GM12878 (cell line): ENCODE measurements at places on chromosomes 6 and 20. TPM values are rescaled to one million over a fixed set of nuclear protein-coding genes. Genes with fewer than 3 reads are reported as not detected.

- DNase-seq = no peak
Observed at GRCh38 chr20:13262671-13263360, 41.7 kb downstream of the ISM1 start.

GRCh38 chr6:167676000-167676665 is 150.6 kb upstream of the AFDN start:
- DNase-seq = no peak

KIAA1755 gene
- total RNA-seq = not detected in 2 replicates

- DNase-seq = no peak
Observed at GRCh38 chr20:16205507-16205906, 367.7 kb downstream of the KIF16B start.

GRCh38 chr20:62050166-62051120 is 15.2 kb downstream of the TAF4 start:
- DNase-seq = no peak

DNA sequence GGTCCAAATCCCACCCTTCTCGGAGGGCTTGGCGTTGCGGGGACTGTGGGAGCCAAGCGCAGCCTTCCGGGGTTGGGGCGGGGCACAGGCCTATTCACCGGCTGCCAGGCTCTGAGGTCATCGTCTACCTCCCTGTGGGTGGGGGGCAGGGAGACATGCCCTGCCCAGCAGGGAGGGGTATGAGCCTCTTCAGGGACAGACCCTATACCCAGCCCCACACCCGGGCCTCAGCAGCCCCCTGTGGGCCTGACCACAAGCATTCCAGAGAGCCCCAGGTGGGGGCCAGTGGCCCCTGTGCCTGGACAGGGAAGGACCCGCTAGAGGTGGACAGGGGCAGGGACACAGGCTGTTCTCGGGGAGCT is 11.6 kb downstream of the LAMA5 start:
- no peak for DNase-seq

THEMIS gene
- 0.08 TPM in 1 of 2 replicates, not detected in the other for total RNA-seq

DNA sequence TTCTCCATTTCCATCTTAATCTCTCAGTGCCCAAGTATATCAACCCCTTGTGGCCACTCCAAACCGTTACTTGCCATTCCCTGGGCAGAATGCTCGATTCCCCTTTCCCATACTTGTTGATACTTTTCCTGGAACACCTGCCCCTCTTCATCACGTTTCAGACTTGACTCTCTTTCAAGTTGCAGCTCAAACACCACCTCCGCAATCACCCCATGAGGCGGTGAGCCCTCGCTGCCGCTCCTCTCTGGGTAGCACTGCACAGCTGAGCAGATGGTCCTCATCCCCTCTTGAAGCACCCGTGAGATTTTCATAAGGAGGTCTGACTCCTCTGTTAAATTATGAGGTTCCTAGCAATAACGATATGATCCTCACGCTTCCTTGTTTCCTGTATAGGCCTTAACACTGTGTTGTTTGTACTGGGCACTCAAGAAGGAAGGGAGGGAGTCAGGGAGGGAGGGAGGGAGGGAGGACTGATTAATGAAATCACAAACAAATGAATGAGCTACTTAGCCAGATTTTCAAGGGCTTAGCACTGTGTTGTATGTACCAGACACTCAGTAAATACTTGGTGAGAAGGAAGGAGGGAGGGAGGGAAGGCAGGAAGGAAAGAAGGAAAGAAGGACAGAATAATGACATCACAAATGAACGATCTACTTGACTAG is 8.0 kb upstream of the UQCC2 start:
- DNase-seq = no peak

- DNase-seq = no peak
Observed at GRCh38 chr6:24501914-24502313, 7.1 kb downstream of the ALDH5A1 start.

DNA sequence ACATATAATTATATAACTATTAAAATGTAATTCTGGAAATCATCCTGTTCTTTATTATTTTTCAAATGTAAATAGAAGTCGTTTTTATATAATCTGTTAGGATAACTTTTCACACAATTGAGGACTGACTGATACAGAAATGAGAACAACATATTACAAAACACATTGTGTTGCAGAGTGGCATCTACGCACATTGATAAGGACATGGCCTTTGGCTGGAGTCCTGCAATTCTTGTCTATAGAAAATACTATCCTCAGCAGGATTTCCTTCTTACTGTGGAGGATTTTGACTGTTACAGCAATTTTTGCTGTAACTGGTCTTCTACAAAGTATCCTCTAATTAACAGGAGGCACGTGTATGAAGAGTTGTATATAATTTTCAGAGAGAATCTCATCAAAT is 19.8 kb downstream of the SH3BGRL2 start:
- DNase-seq = no peak

- no peak for DNase-seq
Observed at GRCh38 chr6:148743476-148743875, 3.4 kb upstream of the UST start.

- DNase-seq = no peak
Observed at GRCh38 chr6:128821116-128821515, 61.8 kb upstream of the LAMA2 start.

DNA sequence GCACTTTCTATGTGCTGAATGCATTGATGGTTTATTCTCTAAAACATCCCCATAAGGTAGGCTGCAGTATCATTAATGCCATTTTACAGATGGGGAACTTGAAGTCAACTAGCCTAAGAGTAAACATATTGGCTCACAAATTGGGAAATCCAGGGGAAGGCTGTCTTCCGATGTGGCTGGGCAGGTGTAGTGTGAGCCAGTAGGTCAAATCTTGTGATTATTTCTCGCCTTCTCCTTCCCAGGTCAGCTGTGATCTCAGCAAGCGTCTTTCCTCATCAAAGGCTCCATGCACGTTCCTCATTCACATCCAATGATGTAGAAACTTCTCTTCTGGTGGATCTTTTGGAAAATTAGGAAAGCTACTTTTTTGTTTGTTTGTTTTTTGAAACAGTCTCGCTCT is 94.1 kb upstream of the SHLD1 start:
- DNase-seq = no peak

- DNase-seq = no peak
Observed at GRCh38 chr20:38132910-38133501, 32.1 kb downstream of the TGM2 start.

- DNase-seq = no peak
Observed at GRCh38 chr20:47708953-47709833, 76.1 kb downstream of the SULF2 start.

GRCh38 chr6:159969204-159969912 is 476 bp downstream of the IGF2R start:
- no peak for DNase-seq

- peak; percentile 87 for DNase-seq
Observed at GRCh38 chr6:156691018-156691417, 86.2 kb upstream of the ARID1B start.

DNA sequence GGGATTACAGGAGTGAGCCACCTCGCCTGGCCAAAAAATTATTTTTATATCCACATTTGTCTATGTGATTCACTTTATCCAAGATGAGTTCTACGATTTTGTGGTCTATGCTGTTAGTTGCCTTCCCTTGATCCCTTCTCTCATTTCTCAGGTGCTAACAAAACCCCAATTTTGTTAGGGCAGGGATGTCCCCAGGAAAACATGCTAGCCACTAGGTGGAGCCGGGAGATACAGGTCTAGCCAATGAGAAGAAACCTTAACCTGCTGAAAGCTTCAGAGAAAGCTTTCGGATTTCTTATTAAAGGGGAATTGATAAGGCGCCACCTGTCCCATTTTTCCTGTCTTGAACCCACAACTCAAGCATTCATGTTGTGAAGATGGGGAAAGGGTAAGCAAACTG is 167.4 kb upstream of the OLIG3 start:
- no peak for DNase-seq

GRCh38 chr6:63278916-63279315 is 40.9 kb downstream of the LGSN start:
- DNase-seq = no peak

DNA sequence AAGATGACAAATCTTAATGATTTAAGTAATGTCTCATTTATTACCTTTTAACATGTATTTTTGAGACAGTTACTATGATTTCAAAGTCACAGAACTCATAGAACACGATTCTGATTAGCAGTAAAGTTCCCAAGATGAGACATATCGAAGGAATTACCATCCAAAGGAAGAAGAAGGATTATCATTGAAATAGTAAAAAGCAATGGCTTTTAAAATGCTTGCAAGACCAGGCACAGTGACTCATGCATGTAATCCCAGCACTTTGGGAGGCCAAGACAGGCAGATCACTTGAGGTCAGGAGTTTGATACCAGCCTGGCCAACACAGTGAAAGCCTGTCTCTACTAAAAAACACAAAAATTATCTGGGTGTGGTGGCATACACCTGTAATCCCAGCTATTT is 219.2 kb downstream of the KHDC1L start:
- DNase-seq = no peak

DNA sequence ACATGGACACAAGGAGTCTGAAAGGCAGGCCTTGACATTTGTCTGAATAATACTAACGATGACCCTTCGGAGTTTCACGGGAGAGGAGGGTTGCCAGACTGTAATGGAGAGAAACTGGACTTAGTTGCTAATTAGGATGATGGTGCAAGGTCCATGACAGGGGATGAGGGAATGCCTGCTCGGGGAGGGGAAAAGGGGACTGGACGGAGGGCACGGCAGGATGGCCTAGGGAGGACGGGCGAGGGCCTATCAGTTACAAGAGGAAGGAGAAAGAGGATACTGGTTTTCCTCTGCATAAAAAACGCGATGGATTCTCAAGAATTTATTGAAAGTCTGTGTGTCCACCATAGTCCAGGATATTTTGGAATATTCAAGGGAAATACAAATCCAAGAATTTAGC is 42.7 kb downstream of the IRAK1BP1 start:
- no peak for DNase-seq

NRSN1 gene
- total RNA-seq = not detected in 2 replicates

BHLHE23 gene
- total RNA-seq = 0.33 TPM in 1 of 2 replicates, not detected in the other

DNA sequence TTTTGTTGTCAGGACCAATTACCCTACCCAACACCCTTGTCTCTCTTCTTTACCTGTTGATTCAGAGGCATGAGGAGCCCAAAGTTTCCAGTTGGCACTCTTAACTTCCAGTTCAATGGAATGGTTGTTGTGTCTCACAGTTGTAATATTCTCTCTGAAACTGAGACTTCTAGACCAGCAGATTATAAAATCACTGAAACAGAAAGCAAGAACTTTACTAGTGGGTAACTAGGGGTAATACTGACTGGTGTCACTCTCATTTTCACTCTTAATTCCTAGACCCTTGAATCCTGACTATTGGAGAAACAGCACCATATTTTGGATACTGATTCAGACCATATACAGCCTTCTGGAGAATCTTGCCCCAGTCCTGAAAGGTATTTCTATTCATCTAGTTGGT is 140.2 kb upstream of the MMS22L start:
- no peak for DNase-seq

DNA sequence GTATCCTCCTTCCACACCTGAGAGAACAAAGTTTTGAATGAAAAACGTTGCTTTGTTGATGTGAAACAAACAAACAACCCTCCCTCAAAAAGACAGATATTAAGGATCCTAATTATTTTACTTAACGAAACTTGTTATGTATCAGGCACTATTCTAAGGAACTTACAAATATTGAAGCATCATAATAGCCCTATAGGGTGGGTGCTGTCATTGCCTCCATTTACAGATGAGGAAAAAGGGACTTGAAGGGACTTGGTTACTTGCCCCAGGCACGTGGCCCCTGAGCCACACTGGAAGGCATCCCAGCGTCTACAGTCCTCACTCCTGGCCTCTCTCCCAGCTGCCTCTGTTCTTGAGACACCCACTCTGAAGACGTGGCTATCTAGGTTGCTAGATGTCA is 20.2 kb upstream of the OLIG3 start:
- no peak for DNase-seq

- no peak for DNase-seq
Observed at GRCh38 chr20:62598761-62599194, 43.5 kb upstream of the SLCO4A1 start.

SLC4A11 gene
- 1.9 and 2.3 TPM in 2 replicates for total RNA-seq

DNA sequence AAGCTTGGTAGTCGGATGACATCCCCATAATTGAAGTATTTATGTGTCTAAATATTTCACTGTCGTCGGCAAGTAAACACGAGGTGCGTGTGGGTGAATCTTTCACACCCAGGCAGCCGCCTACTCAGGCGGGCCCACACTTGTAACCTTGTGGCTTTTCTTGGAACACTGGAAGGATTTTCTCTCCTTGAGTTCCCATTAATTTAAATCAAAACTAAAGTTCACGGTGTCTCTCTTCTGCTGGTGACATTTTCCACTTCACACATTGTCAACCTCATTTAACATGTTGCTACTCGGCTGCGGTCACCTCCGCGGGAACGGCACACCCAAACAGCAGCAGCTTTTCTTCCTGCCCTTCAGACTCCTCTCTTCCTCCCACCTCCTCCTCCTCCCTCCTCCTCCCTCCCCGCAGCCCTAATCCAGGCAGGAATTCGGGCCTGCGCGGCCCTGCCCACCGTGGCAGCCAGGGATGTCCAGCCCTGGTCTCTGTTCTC is 336.6 kb downstream of the QKI start:
- DNase-seq = no peak

EEF1A2 gene
- 0.56 and 0.74 TPM in 2 replicates for total RNA-seq
